ENCODE measurements at places on chromosomes 1 and 21.

DNA sequence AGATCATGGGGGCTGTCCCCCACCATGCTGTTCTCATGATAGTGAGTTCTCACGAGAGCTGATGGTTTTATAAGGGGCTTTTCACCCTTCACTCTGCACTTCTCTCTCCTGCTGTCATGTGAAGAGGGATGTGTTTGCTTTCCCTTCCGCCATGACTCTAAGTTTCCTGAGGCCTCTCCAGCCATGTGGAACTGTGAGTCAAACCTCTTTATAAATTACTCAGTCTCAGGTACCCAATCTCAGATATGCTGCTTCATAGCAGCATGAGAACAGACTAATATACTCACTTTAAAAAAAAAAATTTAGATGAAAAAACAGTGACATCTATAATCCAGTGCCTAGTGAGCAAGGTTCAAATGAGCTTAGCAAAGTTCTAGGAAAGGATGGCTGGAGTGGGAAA lies 135.1 kb upstream of the RAB4A start:
- DNase-seq: no peak

GRCh38 chr1:235014756-235015155 lies 113.9 kb downstream of the TOMM20 start:
- DNase-seq: no peak

DNA sequence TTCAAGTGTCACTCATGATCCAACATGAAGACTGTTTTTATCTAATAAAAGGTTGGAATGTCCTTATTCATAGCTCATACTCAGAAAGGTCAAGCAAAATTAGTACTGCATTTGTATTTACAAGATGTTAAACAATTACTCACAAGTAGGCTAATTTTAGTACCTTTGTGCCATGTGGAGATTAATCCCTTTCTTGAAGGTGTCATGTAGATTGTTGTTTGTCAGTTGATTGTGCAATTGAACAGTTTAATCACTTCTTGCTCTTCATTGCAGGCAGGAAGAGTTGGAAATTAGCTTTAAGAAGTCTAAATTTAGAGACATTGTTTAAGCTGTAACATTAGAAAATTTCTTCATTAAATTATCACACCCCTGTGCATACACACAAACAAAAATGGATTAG lies 847.1 kb downstream of the KCNT2 start:
- DNase-seq: no peak

- DNase-seq: no peak
Measured at GRCh38 chr1:77271852-77272580, 9.8 kb upstream of the AK5 start.

- DNase-seq: no peak
Measured at GRCh38 chr1:119795261-119796200, 15.7 kb downstream of the REG4 start.

DNA sequence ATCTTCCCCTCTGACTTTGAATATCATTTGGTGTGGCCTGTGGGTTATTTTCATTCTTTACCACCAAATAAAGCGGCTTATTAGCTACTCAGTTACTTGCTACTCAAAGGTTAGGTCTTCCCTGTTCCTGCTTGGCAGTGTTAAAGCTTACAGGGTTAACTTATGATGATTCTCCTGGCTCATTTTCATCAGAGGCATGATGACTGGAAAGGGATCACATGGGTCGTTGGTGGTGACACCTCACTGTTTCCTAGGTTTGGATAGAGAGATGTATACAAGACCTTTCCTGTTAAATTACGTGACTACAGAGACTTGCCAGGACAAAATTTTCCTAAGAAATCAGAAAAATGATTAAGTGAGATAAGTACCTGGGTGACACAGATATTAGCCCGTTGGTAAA lies 27.4 kb downstream of the MRPS6 start:
- DNase-seq: no peak

DNA sequence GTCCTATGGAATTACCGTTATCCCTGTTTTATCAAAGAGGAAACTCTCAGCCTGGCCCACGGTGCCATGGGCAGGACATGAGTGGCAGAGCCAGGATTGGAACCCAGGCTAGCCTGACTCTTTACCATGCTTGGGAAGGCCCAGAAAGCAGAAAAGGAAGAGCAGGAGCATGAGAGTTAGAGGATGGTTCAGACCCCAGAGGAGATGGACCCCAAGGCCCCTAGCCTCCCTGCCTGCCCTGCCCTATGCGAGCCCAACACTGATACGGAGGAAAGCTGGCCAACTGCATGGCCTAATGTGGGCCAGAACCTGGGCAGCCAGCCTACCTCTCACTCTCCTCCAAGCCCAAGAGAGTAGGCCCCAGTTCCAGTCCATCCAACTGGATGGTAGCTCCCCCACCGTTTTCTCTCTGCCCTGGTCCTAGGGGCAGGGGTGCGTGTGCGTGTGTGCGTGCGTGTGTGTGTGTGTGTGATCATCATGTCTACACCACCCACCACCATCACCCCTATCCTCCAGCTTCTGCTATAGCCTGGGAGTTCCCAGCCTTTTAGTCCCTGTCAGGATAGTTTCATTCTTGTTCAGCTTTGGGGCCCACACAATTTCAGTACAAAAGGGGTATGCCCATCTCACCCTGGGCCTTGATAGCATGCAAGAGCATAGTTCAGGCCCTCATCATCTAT lies 15.4 kb upstream of the MEX3A start:
- no peak for DNase-seq

DNA sequence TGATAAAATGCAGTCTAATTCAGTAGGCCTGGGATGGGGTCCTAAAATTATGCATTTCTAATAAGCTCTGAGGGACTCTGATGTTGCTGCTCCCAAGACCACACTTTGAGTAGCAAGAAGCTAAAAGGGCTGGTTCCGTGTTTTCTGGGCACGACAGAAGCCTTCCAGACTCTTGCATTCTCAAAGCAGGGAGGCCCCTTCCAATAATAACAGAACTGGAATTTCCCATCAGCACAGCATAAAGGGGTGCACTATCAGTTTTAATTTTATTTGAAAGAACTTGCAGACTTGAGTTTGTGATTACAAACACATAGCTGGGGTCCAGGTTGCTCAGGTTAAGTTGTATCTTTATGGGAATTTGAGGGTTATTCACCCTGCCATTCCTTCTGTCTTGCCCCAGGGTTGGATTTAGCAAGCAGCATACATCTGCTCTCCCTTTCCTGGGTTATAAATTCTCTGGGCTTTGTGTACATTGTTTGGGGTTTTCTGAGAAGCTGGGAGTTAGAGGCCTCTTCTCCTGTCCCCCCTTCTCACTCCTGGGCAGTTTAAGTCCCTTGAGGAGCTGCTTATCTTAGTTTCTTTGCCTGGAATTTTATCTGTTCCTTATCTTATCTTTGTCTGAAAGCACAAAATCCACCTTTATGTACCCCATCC lies 94.2 kb upstream of the SLC2A1 start:
- DNase-seq: no peak

DNA sequence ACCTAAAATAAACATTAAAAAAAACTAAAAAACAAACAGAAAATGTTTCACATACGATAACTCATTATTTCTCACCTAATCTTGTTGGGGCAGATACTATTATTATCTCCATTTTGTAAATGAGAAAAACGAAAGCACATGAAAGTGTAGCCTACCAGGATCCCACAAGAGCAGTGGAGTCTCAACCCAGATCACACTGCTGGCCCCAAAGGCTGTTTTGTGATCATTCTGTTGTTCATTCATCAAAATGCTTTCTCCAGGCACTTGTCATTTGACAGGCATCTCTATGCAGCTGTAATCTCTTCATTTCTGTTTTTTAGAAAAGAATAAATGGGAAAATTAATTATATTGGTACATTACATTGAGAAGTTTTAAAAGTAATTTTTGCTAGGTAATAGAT lies 67.5 kb downstream of the AK5 start:
- no peak for DNase-seq

DNA sequence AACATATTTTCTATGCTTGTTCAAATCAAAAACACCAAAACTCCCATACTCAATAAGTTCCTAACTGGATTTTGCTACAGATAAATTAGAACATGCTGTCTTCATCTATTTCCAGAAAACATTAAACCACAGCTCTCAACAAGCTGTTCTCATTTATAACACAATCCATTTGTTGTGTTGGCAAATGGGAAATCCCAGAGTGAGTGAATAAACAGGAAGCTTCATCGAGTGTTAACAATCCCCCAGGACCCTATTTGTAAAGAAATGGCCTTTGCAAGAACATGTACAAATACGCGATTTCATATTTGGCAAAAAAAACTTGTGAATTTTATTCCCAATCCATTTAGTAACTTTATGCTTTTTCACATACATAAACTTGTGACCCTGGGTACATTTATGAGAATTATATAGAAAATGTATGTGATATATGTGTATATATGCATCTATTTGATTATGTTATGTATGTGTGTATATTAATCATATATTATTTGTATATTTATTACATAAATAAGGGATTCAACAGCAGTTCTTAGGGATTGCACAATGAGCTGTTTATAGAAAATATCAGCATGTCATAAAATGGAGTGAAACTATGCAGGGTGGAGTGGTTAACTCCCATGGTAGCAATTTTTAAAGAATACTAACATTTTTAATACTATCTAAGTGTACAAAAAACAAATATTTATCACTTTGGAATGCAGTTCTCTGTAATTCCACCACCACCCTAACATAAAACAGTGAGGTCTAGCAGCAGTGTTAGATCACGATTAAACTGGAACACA lies 160.0 kb downstream of the NEGR1 start:
- DNase-seq: no peak

DNA sequence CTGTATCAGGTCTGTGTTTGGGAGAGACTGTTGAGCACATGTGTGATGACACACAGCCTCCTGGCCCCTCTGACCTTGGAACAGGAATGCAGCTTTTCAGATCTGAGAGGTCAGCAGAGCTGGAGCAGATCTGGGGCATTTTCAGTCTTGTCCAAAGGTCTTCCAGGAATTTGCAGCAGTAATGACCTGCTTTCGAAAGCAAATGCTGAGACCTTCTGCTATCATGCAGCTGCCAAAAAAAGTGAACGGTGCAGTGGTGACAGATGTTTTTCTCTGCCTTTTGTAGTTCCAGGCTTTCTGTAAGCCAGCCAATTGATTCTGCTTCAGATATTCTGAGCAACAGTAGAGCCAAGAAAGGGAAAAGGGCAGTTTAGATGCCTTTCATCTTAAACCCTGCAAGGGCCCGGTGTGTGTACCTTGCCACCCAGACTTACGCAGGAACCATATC lies 137.8 kb upstream of the COA6 start:
- no peak for DNase-seq
